ENCODE measurements at places on chromosomes 11 and 22. TPM values are rescaled to one million over a fixed set of nuclear protein-coding genes. Genes with fewer than 3 reads are reported as not detected.

DNA sequence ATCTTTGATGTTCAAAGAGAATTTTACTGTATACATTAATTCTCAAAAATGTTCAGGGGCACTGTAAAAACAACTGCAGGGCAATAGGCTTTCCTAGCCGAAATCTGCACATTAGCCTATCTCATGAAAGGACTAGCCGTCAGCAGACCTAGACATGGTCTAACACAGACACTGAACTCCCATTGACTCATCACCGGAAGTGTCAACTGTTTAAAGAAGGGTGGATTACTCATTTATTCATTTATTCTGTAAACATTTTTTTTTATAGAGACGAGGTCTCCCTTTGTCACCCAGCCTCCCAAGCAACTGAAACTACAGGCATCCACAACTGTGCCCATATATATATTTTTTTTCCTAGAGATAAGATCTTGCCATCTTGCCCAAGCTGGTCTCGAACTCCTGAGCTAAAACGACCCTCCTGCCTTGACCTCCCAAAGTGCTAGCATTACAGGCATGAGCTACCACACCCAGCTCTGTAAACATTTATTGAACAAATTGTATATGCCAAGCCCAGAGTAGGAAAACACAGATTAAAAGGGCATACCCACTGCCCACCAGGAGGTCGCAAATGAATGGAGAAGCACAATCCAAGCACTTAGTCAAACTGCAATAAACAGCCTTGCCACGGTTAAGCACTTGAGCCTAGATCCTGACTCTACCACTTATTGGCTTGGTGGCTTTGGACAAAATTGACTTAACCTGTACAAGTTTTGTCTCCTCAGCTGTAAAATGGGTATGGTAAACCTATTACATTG lies 26.6 kb downstream of the RAB30 start:
- no peak for DNase-seq

DNA sequence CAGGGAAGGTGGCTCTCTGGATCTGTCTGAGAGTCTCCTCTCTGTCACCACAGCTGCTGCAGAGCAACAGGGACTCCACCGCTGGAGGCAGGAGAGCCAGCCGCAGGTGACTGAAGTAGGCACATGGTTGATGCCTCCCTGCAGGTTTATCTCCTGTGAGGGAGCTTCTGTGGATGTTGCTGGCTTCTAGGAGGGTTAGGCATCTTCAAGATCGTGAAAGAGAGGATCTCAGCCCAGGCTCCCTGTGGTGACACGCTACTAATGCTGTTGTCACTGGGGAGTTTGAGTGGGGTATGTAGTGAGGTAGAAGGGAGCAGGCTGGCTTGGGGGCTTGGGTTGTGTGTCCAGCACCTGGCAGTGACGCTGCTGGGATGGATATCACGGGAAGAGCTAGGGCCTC lies 34.1 kb downstream of the DAGLA start:
- DNase-seq = no peak

DNA sequence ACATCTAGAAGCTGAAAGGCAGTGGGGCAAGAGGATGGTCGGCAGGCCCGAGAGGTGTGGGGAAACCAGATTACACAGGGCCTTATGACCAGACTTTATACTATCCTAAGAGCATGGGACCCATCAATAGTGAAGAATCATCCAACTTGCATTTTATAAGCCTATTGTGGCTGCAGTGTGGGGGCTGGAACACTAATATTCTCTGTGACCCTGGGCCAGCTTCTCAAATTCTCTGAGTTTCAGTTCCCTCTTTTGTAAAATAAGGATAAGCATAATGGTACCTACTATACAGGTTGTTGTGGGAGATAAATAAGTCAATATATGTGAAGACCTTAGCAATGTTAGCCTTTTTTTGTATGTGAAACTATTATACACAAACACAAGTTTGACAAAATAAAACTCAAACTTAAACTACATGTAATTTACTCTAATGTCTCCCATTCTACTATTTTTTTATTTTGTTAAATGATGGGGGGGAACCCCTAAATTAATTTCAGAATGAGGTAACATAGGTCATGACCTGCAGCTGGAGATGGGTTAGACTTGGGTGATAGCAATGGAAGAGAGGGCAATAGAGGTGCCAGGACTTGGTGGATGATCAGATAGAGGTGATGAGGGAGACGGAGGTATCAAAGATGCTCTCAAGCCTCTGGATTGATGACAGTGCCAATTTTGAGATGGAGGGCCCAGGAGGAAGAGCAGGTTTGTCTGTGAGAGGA lies 30.1 kb downstream of the SMCO4 start:
- no peak for DNase-seq

DNA sequence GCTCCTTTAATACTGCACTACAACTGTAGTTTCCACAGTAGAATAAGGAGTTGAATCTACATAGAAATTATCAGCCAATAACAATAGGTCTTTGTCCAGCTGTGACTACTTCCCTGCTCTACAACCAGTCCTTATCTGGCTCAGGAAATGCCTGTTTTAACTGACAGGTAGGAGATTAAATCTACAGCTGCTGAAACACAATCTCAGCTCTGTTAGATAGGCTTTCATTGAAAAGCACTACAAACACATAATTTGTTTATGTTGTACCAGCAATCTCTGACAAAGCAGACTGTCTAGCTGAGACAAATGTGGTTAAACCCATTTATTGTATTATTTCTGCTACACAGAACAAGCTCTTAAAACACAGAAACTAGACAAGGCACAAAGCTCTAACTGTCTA lies 230.0 kb downstream of the SOX6 start:
- DNase-seq = no peak

GRCh38 chr11:94194712-94195111 lies 66.1 kb downstream of the PANX1 start:
- DNase-seq = no peak

Gene EMID1
- total RNA-seq = 6.0 TPM

Gene SCN3B
- 0.79 TPM for total RNA-seq
